NCI-H187 (cell line): ENCODE measurements at places on chromosomes 1 and 21.

- DNase-seq: no peak
These were observed at the start of gene KCNE1 for GRCh38 chr21:34511787-34512455. Gene KCNE1, minus strand, starts transcription at chr21:34512210. Its CDS starts 62,576 bp downstream, at chr21:34449634.

DNA sequence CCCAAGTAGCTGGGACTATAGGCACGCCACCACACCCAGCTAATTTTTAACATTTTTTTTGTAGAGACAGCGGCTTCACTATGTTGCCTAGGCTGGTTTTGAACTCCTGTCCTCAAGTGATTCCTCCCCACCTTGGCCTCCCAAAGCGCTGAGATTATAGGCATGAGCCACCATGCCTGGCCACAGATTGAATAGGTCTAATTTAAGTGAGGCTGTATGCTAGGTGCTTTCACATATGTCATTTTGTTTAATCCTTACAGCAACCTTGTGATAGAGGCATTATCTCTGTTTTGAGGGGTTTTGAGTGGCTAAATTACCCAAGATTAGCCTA, 7.2 kb downstream of the INTS3 start:
- no peak for DNase-seq

- no peak for DNase-seq
These were observed 137.6 kb upstream of the RUNX3 start for GRCh38 chr1:25067518-25068251.

DNA sequence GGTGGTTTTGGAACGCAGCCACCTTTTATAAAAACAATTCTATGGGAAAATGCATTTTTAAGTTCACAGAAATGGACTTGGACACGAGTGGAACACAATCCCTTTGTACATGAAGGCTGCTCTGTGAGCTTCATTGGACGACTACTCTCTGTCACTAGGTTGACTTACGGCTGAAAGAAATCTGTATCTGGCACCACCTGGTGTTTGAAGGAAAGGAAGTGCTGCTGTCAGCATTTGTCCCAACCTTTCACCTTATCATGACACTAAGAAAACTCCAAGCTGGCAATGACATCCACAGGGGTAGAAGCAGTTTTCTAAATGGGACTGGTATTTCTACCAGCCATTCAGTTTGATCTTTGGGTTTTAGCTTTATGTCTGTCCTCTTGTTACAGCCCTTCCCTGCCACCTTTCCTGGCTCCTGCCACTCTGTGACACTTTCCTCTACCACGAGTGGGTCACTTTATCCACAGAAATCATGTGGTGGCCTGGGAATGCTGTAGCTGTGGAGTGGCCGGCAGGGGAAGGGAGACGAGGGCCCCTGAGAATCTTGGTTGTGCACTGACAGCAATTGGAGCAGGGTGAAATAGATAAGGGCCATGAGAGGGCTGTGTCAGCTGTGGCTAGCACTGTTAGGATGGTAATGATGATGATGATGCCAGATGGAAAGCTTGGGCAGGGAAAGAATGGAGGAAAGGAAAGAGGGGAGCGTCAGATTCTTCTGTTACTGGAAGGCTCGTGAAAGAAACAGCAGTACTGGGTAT, 85.2 kb downstream of the TBX19 start:
- no peak for DNase-seq
